ENCODE measurements at places on chromosomes 7 and 10. TPM values are rescaled to one million over a fixed set of nuclear protein-coding genes. Genes with fewer than 3 reads are reported as not detected.

Gene CPA4
- not detected for polyA plus RNA-seq

Gene ZNF32
- 50.9 TPM for polyA plus RNA-seq

Gene PPP1R3A
- not detected for polyA plus RNA-seq

Gene MRM2
- polyA plus RNA-seq = 22.6 TPM

Gene CAPZA2
- polyA plus RNA-seq = 156 TPM

Gene NKX1-2
- polyA plus RNA-seq = not detected

Gene INSYN2A
- polyA plus RNA-seq = 0.47 TPM

Gene TMEM176A
- polyA plus RNA-seq = 56.1 TPM

Gene CLDN15
- polyA plus RNA-seq = 15.2 TPM

Gene PSD
- polyA plus RNA-seq = 276 TPM

Gene LRMDA
- polyA plus RNA-seq = 7.9 TPM

Gene DYDC1
- not detected for polyA plus RNA-seq

Gene ZNF467
- polyA plus RNA-seq = 9.5 TPM

Gene LRRTM3
- 0.30 TPM for polyA plus RNA-seq

Gene HTR5A
- not detected for polyA plus RNA-seq

Gene DKK1
- polyA plus RNA-seq = 75.6 TPM

Gene OR2A5
- polyA plus RNA-seq = not detected

Gene HTR7
- polyA plus RNA-seq = 2.1 TPM

Gene WNT8B
- 0.08 TPM for polyA plus RNA-seq

Gene XRCC2
- 0.33 TPM for polyA plus RNA-seq

Gene OPN1SW
- polyA plus RNA-seq = not detected

Gene SDK1
- 9.8 TPM for polyA plus RNA-seq

Gene MYOZ1
- 0.68 TPM for polyA plus RNA-seq

Gene RBP4
- polyA plus RNA-seq = 40.6 TPM

Gene ADCYAP1R1
- 4.9 TPM for polyA plus RNA-seq

Gene CDHR1
- 0.08 TPM for polyA plus RNA-seq

Gene MSMB
- 1.1 TPM for polyA plus RNA-seq

Gene MTERF1
- polyA plus RNA-seq = 6.4 TPM

Gene CHST15
- 7.8 TPM for polyA plus RNA-seq

Gene TRA2A
- 64.1 TPM for polyA plus RNA-seq

Gene PRLHR
- 0.16 TPM for polyA plus RNA-seq

Gene TMEM236
- polyA plus RNA-seq = 0.44 TPM

Gene GAD2
- not detected for polyA plus RNA-seq

Gene LMBR1
- 25.8 TPM for polyA plus RNA-seq

Gene CACNB2
- 16.7 TPM for polyA plus RNA-seq

Gene PIP
- polyA plus RNA-seq = not detected

Gene ARMC3
- polyA plus RNA-seq = not detected

Gene TMEM273
- polyA plus RNA-seq = 27.3 TPM

Gene LSM8
- 27.7 TPM for polyA plus RNA-seq

Gene KCNMA1
- 107 TPM for polyA plus RNA-seq

Gene FAM185A
- 7.5 TPM for polyA plus RNA-seq

Gene COL28A1
- polyA plus RNA-seq = 5.3 TPM

Gene HABP2
- polyA plus RNA-seq = 0.10 TPM

Gene ARPC1A
- polyA plus RNA-seq = 99.2 TPM

Gene SPDYE3
- 0.10 TPM for polyA plus RNA-seq

Gene EPO
- not detected for polyA plus RNA-seq

Gene MINDY3
- 23.6 TPM for polyA plus RNA-seq

Gene KCNIP2
- polyA plus RNA-seq = 1.5 TPM

Gene CYP26C1
- polyA plus RNA-seq = not detected

Gene UNCX
- not detected for polyA plus RNA-seq

Gene CHN2
- 6.8 TPM for polyA plus RNA-seq

Gene CALHM3
- polyA plus RNA-seq = not detected

Gene PON1
- polyA plus RNA-seq = 0.13 TPM

Gene AKR1C8
- polyA plus RNA-seq = not detected

Gene ASL
- 34.9 TPM for polyA plus RNA-seq
